ENCODE measurements at places on chromosomes 11 and 22.

DNA sequence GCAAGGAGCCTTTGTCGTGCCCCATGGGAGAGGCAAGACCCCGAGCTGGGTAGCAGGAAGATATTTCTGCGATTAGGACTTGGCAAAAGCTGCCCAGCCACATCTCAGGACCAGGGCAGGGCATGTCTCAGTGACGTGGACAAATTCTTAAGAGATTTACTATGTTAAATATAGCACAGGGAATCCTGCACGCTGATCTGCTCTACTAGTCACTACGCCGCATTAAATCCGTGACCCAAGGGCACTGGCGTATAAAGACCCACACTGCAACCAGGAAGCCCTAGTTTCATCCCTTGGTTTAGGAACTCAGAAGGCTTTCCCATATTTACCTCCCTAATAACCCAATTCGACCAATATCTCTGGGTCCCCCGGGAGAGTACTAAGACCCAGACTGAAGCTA is 35.1 kb downstream of the AP1B1 start:
- no peak for DNase-seq

DNA sequence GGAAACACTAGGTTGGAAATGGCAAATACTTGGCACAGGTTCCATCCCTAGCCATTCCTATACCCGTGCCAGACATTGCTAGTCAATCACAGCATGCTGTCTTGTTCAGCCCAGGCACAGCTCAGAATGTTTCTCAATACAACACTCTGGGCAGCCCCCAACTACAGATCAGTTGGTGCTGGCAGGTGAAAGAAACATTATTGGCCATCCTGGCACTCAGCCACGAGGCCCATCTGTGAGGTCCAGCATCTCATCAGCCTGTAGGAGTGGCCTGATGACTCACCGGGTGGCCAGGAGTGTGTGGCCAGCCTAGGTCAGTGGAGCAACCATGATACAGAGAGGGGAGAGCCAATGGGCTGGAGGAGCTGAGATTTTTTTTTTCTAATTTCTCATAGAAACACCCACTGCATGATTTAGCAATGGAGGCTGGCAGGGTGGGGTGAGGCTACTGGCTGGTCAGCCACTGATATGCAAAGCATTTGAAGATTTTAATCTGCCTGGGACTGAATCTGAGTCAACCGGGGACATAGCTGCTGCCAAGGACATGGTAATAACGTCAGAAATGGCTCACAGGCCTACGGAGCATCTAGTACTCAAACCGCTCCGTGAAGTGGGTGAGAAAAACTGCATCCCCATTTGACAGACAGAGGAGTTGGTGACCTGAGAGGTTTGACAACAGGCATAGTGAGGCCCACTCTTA is 5.4 kb downstream of the MYO18B start:
- DNase-seq, result no peak

DNA sequence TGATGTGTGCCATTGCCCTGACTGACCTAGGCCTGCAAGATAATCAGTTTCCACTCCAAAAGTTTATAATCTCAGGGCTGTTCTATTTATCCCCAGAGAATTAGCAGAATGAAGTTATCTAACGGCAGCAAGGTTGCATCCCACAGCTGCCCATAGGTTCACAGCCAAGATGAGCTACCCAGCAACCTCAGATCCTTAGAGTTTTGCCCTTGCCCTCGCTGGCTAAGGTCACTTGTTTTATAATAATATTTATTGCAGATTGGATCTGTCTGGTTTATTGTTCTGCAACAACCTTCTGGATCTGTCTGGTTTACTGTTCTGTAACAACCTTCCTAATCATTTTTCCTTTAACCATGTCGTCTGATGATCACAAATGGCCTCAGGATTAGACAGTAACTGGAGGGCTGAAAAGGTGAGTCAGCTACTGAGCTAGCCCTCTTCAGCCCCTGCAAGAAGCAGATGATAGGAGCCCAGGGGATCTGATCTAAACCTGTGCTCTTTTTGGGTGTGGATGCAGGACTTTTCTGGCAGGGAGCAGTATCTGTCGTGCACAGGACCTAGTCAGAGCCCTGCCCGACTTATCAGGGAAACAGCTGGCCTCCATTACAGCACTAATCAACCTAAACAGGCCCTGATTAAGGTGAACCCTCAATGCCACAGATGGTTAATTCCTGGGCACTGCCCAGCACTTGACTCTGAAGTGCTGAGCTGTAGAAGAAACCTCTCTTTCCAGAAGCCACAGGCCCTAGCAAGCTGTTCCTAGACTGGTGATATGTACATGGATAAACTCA is 642.9 kb upstream of the KIRREL3 start:
- no peak for DNase-seq

- no peak for DNase-seq
Observed at GRCh38 chr11:133948711-133949110, 8.1 kb downstream of the IGSF9B start.

DNA sequence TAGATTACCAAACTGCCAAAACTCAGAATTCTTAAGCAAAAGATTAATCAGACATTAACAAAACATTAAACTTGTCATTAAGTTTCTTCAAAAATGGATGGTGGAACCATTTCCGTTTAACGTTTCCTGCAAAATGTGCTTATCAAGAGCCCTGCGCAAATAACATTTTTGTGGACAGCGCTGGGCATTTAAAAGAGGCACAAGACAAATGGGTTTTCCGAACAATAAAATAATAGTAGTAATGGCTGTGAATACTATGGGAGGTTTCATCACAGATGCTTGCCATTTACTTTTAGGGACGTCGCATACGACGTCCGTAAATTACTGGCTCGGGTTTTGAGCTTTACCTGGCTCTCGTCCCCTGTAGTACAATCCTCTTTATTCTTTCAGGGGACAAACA is 1.1 kb downstream of the NPAT start:
- DNase-seq, result peak; percentile 5

DNA sequence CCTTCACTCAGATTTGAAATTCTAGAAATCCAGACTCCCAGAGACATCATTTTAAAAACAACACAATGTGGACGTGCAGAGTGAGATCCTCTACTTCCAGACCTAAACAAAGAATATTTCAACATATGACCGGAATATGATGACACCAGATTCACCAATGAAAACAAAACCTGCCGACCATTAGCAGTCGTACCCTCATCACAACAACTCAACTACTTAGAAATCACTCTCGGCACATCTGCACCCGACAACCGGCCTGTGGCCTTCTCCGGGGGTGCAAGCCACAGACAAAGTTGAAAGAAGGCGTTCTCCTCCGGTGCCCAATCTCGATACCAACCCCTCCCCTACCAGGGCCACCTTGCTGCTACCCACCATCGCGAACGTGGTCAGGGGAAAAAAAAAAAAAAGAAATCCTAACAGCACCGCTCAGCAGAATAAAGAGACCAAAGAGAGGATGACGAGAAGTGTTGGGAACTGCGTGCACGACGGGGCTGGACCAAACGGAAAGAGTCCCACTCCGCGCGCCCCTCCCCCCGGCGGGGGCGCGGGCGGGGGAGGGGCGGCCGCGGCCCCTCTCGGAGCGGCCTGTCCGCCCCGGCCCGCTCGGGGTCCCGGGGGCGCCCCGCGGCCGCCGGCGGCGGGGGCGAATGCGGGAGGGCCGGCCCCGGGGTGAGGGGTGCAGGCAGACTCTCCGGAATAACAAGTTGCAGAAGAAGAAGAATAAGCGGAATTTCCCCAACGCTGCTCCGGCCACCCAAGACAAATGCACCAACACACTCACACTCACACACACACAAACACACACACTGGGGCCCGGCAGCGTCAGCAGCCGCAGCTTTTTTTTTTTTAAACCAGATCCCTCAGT is 1.7 kb downstream of the PHF21A start:
- DNase-seq, result no peak

DNA sequence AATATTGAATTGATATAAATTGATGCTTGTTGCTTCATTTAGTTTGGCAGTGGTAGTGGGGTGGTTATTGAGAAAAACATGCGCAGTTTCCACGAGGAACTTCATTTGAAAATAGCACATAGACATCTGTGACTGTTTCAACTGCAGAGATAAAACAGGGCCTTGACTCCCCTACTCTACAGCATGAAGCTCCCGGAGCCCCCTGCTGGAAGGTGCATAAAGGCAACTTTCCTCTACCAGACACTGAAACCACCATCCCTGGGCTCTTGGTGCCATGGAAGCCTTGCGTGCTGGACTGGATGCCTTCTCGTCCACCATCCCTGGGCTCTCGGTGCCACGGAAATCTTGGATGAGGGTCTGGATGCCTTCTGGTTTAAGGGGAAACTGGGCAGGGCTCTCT is 195.9 kb downstream of the CSNK2A3 start:
- no peak for DNase-seq

DNA sequence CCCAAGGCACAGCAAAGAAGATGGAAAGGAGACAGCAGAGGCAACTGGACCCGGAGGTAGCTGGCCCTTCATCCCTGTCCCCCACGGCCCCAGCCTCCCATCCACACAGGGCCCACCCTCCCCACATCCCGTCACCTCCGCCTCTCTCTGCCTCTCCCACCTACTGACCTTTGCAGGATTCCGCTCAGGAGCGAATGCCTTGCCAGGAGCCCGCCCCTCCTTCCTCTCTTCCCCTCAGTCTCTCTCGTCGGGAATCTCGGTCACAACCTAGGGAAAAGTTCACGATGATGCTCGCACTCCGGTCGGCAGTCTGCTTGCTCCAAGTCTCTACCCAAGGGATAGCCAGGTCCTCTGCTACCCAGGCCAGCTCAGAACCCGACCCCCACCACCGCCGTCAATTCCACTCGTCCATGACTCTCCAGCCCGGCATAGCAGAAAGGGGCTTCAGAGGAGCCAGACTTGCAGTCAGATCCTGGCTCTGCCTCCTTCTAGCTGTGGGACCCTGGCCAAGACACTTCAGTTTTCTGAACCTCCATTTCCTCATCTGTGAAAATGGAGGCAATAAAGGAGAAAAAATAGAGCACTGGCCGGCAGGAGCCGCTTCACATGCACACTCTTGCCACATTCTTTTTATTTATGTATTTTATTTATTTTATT is 10.2 kb downstream of the AHNAK start:
- no peak for DNase-seq

DNA sequence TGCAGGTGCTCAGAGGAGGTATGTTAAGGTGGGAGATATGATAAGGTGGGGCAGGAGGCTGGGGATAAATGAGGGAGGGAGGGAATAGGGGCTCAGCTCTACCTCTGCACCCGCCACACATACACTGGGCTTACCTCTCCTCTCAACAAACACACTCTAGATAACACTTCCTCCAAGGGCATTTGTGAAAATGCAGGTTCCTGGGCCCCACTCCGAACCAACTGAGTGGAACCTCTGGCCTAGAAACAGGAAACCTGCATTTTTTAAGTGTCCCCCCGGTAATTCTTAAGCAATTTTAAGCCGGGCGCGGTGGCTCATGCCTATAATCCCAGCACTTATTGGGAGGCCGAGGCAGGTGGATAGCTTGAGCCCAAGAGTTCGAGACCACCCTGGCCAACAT is 46.5 kb upstream of the CD5 start:
- DNase-seq, result no peak

- peak; percentile 44 for DNase-seq
Observed at GRCh38 chr11:57345555-57346211, 7.5 kb downstream of the P2RX3 start.

GRCh38 chr11:109728056-109728455 is 306.1 kb downstream of the C11orf87 start:
- no peak for DNase-seq

DNA sequence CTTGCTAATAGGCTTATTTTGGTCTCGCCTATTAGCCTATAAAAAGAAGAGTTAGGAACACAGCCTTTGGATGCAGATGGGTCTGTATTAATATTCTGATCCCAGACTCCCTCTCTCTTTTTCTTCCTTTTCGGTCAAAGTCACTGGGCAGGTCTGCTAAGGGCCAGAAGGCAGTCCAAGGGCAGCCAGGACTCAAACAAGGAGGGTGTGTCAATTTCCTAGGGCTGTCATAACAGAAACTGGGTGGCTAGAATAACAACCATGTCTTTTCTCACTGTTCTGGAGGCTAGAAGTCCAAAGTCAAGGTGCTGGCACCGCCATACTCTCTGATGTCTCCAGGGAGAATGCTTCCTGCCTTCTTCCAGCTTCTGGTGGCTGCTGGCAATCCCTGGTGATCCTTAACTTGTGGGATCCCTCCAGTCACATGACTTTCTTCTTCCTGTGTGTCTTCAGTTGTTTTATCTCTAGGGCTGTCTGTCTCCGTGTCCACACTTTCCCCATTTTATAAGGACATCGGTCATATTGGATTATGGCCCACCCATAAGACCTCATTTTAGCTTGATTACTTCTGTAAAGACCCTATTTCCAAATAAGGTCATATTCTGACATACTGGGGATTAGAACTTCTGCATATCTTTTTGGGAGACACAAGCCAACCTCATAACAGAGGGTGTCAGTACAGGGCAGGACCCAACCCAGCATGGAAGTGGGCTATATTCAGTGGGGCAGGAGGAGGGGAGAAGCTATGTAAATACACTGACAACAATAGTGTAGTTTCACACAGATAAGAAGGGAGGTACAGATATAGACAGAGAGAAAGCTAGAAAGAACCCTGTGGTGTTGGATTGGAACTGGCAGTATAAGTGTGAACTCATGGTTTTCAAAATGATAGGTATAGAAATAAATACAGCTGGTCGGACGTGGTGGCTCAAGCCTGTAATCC is 5.9 kb upstream of the CSF2RB start:
- DNase-seq, result no peak

GRCh38 chr11:114167355-114167754 is 107.8 kb downstream of the ZBTB16 start:
- DNase-seq, result no peak
